PC-9 (cell line): ENCODE measurements at places on chromosomes 1 and 21. TPM values are rescaled to one million over a fixed set of nuclear protein-coding genes. Genes with fewer than 3 reads are reported as not detected.

CD5L gene
- total RNA-seq, result not detected in 2 replicates

- no peaks in the 10 kb centered on the region for H3K36me3 ChIP-seq
- DNase-seq, result no peak
- H3K27me3 ChIP-seq, result no peaks in the 10 kb centered on the region
- H3K4me1 ChIP-seq, result no peaks in the 10 kb centered on the region
These were observed 464.8 kb downstream of the PTBP2 start for GRCh38 chr1:97186381-97186780.

DNA sequence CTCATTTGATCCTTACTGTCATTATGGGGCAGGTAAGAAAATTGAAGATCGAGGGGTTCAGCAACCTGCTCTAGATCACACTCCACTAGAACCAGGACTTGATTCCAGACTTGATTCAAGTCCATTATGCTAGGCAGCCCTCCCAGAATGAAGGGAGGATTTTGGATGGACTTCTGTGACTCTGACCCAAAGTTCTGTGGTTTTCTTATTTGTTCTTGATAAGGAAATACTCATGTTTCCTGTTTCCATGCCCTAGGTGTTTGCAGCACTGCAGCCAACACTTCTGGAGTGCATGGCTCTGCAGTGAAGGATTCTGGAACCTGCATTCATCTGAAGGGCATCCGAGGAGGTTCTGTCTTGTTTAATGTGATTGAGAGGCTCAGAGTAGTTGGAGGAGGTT lies 140.0 kb downstream of the FCRL5 start:
- H3K4me3 ChIP-seq, result no peak overlapping the region
- H3K27ac ChIP-seq, result no peak overlapping the region
- H3K36me3 ChIP-seq, result no peaks in the 10 kb centered on the region
- no peaks in the 10 kb centered on the region for H3K27me3 ChIP-seq

PTAFR gene
- 7.6 and 12.2 TPM in 2 replicates for total RNA-seq

DNA sequence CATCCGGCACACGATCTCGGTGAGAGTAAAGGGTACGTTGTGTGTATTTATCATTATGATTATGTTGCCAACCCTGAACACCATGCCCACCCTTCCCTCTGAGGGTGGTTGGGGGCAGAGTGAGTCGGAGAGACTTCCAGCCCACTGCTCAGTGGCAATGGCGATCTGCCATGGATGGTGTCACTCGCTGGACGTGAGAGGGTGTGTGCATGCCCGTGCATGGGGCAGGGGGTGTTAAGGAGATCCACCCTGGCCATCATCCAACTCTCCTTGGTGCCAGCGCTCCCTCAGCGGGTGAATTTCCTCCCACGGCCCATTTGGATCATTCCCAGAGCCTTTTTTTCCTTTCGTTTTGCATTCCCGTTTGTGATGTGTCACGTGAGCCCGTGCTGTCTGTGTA lies 74.1 kb upstream of the CNTN2 start:
- no peaks in the 10 kb centered on the region for H3K4me1 ChIP-seq
- H3K36me3 ChIP-seq, result no peaks in the 10 kb centered on the region
- H3K27ac ChIP-seq, result no peak overlapping the region
- H3K4me3 ChIP-seq, result no peak overlapping the region
- no peak for DNase-seq

DNA sequence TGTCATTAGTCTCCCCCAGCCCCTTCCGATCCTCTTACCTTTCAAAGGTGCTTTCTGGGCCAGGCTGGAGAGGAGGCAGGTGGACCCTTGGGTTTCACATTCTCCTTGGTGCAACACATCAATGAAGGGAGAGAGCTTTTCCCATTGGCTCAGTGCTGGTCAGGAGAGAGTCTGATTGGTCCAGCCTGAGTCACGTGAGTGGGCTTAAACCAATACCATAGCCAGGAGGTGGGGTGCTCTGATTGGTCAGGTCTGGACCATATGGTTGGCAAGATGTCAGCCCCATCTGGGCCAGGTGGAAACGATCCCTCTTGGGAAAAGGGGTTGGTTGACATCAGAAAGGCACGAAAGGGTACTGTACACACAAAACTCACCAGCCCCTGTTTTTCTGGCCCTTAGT lies 44.8 kb upstream of the ABCG1 start:
- H3K4me1 ChIP-seq, result no peaks in the 10 kb centered on the region
- no peak overlapping the region for H3K4me3 ChIP-seq
- no peaks in the 10 kb centered on the region for H3K27me3 ChIP-seq
- DNase-seq, result no peak
- no peaks in the 10 kb centered on the region for H3K36me3 ChIP-seq

DNA sequence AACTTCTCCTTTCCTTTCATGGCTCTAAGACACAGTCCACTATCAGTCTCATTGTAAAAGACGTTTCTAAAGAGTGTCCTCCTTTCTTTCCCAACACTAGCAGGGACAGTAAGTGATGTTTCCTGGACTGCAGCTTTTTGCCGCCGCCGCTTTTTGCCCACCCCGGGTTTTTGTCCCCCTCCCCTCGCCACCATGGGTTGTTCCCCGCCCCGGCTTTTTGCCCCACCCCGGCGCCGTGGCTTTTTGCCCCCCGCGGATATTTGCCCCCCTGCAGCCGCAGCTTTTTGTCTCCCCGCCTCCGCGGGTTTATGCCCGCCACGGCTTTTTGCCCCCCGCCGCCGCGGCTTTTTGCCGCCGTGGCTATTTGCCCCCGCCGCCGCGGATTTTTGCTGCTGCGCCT lies 95.2 kb downstream of the TPTE start:
- no peak overlapping the region for H3K4me3 ChIP-seq
- no peak overlapping the region for H3K27ac ChIP-seq
- H3K27me3 ChIP-seq, result 0 out of 2 replicates have a peak, but pooled peaks cover 12% of the 10 kb centered on the region
- no peaks in the 10 kb centered on the region for H3K4me1 ChIP-seq

ASTN1 gene
- not detected in 2 replicates for total RNA-seq
